ENCODE measurements at places on chromosomes 2 and 18.

DNA sequence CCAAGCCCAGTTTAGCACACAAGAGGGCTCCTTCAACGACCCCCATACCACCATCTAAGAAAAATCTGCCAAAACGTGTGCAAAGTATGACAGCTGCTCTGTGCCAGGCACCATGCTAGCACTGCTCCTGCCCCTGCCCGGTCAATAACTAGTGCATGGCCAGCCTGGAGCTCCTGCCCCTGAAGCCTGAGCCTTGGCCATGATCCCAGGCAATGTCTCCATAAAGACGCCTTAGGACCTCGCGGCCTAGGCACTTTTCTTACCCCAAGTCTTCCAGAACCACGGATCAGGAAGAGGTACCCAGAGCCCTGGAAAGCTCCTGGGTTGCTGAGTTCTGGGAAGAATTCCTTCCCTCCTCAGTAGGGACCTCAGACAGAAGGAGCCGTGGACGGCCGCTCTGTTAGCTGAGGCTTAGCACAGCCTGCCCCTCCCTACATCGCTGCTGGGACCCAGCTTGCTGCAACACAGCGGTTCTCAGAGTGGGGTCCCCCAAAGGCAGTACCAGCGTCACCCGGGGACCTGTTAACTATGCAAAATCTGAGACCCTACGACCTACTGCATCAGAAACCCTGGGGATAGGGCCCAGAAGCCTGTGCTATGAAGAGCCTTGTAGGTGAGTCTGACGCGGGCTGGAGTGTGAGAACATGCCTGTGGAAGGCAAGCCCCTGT, 117.8 kb upstream of the TWIST2 start:
- DNase-seq, result no peak

DNA sequence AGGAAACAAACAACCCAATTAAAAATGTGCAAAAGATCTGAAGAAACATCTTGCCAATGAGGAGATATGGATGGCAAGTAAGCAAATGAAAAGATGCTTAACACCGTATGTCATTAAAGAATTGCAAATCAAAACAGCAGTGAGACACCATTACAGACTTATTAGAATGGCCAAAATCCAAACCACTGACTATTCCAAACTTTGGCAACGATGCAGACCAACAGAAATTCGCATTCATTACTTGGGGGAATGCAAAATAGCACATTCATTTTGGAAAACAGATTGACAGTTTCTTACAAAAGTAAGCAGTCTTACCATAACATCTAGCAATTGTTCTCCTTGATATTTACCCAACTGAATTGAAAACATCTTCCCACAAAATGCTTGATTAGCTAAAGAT, 1118.7 kb downstream of the SUCLG1 start:
- no peak for DNase-seq

- no peak for DNase-seq
Measured at GRCh38 chr2:31770741-31771140, 190.0 kb upstream of the SRD5A2 start.

- DNase-seq, result peak; percentile 29
Measured at GRCh38 chr2:7427293-7428060, 510.3 kb downstream of the RNF144A start.

- DNase-seq, result no peak
Measured at GRCh38 chr2:120272763-120273481, 20.3 kb downstream of the RALB start.

All from activated T-cell treated with anti-CD3 and anti-CD28 coated beads for 4 hours (primary cell).